Stimulated activated CD8-positive, alpha-beta memory T cell treated with anti-CD3 and anti-CD28 coated beads, Interleukin-7, amount 100 ng/mL, for 24 hours (primary cell): ENCODE measurements at places on chromosomes 7 and 10.

DNA sequence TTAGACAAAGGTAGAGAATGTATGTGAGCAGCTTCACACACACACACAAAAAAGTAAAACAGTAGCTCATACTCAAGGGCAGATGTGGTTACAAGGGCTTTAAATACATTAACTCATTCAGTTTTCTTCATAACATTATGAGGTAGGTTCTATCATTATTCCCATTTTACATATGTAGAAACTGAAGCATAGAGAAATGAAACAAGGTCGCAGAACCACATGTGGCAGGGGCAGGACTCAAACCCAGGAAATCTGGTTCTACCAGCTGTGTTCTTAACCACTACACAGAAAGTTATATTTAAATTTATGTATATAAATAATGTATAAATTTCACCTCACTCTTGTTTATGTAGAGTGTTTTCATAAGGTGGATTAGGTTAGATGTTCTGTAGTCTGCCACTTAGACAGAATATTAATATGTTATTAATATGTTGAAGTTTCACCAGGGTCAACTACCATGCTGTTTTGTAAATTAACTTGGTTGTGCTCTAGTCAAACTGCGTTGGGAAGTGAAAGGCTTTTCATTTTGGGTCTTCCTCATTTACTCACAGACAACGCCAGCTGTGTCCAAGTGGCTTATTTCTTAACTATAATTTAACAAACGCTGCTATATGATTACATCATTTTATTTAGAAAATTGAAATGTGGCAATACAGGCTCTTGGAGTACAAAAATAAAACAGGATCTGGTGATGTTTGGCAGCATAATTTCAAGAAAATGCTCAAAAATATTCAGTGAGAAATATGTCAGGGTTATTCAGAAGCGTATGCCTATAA lies 138.4 kb downstream of the MDFIC start:
- DNase-seq: no peak

DNA sequence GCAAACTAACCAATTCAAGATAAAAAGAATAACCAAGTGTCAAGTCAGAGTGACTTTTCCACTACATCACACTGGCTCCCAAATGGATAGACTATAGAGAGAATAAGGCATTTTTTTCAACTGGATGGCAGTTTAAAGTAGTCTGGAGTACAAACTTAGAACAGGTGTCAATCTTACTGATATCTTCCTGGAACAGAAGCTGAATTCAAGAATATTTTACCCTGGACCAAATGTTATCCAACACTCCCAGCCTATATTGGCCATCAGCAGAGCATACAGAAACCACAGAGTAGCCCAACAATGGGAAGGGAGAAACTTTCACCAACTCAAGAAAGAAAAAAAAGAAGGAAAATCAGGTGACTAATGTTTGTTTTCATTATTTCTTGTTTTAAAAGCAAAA lies 11.5 kb downstream of the IDE start:
- no peak for DNase-seq

DNA sequence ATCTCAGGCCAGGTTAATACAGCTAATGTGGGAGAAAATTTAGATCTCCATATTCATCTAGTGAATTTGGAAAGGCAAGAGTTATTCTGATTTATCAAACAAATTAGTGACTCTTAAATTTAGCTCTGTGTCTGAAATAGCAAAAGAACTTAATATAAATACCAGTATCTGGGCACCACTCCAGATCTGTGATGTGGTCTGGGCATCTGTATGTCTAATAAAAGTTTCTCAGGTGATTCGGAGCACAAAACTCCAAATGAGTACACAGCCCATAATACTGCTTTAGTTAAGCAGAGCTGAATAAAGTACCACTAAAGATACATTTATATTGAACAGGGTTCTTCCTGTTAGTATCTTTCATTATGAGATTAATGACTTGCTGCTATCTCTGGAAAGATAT lies 261.4 kb downstream of the BAMBI start:
- no peak for DNase-seq

- DNase-seq: no peak
These were observed 253.5 kb downstream of the PHTF2 start for GRCh38 chr7:78052112-78052511.

DNA sequence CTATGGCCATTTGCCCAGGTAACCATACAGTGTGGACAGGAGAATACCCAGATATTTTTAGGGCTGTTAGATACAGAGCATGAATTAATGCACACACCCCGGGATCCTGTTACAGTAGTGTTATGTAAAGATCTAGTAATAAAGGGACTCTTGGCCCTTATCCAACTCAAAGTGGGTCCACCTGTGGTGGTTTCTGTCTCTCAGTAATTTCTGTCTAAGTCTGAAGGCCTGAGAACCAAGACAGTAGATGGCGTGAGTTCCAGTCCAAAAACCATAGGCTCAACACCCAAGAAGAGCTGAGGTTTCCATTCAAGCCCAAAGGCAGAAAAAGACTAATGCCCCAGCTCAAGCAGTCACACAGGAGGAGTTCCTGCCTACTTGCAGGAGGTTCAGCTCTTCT lies 277.7 kb downstream of the ZEB1 start:
- no peak for DNase-seq

- no peak for DNase-seq
These were observed 85.9 kb downstream of the WIPF3 start for GRCh38 chr7:29892231-29892630.

GRCh38 chr7:115910541-115911164 lies 119.9 kb downstream of the TFEC start:
- no peak for DNase-seq

DNA sequence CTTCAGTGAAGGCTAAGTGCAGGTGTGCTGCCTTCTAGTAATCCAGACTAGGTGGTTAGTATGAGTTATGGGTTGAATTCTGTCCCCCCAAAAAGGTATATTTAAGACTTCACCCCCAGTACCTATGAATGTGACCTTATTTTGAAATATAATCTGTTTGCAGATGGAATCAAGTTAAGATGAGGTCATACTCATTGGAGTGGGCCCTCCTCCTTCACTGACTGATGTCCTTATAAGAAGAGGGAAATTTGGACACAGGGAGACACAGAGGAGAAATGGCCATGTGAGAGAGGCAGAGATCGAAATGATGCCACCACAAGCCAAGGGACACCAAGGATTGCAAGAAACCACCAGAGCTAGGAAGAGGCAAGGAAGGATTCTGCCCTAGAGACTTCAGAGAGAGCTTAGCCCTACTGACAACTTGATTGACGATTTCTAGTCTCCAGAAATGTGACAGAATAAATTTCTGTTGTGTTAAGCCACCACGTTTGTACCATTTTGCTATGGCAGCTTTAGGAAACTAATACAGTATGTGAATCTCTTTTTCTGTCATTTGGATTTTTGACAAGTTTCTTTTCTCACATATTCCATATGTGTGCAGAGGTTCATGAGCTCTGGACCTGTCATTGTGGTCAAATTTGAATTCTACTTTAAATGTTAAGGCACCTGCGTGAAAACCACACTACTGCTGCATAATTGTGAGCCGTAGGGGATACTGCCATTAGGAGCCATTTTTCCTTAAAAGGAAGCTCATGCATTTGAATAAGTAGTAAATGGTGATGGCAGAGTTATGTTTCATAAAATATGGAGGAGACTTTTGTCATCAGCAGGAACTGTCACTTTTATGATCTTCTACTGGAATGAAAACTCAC lies 2.6 kb upstream of the RPA3 start:
- no peak for DNase-seq

DNA sequence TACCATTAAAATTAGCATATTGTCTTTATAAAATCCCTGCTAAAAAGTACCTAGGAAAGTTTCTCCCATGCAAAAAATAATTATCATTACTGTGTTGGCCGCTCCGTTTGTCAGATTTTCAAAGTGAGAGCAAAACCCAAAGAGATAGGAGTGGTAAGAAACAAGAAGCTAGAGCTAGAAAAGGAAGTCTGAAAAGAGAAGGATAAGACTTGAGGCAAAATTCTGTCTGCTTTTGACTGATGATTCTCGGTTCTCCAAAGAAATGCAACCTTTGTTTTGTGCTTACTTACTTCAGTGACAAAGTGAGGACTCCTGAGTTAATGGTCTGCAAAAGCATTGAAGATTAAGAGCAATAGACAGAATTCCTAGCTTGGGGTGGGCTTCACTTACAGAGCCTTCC lies 33.3 kb upstream of the CAPZA2 start:
- DNase-seq: no peak

GRCh38 chr7:127979728-127980126 lies 51.5 kb downstream of the LRRC4 start:
- no peak for DNase-seq

- no peak for DNase-seq
These were observed 23.5 kb upstream of the KDM7A start for GRCh38 chr7:140200061-140200989.

- no peak for DNase-seq
These were observed 190.2 kb downstream of the SORCS3 start for GRCh38 chr10:104831272-104831671.

GRCh38 chr7:104482362-104483037 lies 154.1 kb downstream of the LHFPL3 start:
- DNase-seq: no peak

DNA sequence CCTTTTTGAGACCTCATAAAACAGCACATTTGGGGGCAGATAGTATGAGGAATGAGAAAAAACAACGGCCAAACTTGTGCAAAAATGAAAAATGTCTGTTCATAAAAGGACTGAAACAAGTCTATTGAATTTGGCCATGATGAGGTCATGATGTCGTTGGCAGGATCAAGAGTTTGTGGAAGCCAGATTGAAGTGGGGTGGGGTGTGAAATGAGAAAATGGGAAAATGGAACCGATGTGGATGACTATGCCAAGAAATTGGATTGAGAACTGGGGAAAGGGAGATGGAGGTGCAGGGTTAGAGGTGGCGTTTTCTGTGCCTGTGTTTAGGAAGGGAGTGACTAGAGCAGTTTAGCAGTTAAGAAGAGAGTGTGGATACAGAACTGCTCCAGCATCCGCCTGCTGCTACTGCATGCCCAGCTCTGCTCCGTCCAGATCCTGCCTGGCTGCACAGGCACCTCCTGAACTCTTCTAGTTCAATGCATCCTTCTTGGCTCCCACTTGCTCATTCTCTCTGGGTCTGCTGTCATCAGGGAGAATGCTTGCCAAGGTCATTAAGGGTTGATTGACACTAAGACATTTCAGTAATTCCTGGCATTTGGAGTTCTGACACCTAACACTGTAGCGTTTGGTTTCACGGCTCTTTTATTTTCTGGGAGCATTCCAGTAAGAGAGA lies 111.9 kb downstream of the GALNT17 start:
- no peak for DNase-seq

GRCh38 chr7:8561449-8561848 lies 128.0 kb downstream of the NXPH1 start:
- no peak for DNase-seq

GRCh38 chr10:29634764-29635625 lies at the start of gene SVIL:
SVIL (minus strand) TSS chr10:29634971; CDS start chr10:29555058, 79,913 bp downstream.
- DNase-seq: no peak

DNA sequence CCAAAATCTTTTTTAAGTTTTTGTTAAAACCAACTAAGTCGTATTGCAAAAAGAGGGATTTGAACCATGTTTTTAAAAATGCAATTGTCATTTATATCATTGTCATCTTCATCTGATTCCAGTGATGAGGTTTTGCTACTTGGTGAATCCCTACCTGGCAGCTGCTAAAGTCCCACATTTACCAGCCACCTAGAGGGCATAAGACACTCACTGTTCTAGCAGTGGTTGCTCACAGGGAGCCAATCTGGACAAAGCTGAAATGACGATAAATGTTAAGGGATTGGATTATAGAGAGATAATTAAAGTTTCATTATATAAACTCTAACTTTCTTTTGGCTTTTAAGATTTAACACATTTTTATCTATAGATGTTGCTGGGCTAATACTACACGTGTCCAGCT lies 18.7 kb downstream of the KIFBP start:
- DNase-seq: no peak
